ENCODE measurements at places on chromosomes 3 and 15.

GRCh38 chr3:114081037-114081436, 24.5 kb downstream of the QTRT2 start:
- no peak for DNase-seq

- no peak for DNase-seq
Measured at GRCh38 chr15:53522991-53523390, 236.5 kb downstream of the WDR72 start.

DNA sequence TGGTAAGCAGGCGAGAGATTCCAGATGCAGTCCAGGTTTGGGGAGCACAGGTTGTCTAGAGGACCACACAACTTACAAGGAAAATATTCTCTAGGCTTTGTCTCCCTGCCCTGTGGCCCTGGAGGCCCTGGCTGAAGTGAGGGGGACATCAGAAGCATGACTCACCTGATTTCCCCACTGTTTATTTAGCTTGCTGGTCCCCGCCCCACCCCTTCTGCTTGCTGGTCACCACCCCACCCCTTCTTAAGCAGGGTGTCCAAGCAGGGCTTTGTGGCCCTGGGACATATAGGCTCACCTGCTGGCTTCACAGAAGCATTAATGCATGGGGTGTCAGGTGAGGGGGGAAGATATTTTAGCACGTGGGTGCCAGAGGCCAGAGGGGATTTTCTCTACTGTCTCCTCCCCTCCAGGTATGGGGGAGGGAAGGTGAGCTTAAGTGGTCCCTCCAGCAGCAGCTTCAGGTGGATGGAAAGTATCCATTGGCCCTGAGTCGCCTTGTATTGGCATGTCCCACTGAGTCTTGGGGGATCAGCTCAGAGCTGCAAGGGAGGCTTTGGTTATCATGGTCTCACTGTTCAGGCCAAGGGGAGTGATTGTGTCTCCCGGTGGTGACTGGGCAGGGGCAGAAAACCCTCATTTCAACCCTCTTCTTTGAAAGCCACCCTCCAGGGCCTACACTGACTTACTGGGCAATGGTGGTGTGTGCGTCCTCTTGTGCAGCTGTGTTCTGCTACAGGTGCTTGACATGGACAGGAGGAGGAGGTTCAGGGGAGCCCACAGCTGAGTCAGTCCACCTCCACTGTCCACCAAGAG, 49.8 kb downstream of the GASK1A start:
- no peak for DNase-seq

DNA sequence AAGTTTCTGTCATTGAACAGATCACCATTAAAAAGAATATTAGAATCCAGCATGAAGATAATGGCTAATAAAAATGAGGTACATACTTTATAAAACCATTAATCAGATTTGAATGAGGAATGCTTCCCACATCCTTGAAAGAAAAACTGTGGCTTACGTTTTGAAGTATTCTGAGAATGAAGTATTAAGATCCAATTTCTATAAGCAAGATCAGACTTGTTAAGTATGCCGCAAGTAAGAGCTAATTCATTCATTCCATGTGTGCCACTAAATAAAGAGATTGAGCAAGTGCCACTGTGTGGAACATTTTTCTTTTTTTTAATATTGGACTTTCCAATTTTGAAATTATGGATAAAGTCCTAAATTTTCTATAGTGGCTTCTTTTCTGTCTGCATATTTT, 30.6 kb downstream of the NMD3 start:
- no peak for DNase-seq

- no peak for DNase-seq
Measured at GRCh38 chr3:186339180-186339918, 22.7 kb downstream of the DGKG start.

GRCh38 chr15:43911235-43911781, 84.5 kb downstream of the WDR76 start:
- DNase-seq = no peak

GRCh38 chr15:41836073-41836472, 2.6 kb upstream of the PLA2G4B start:
- DNase-seq = no peak

GRCh38 chr15:90028376-90028944, 27.3 kb downstream of the ZNF710 start:
- DNase-seq = no peak

GRCh38 chr3:197847866-197848401, 56.9 kb downstream of the LRCH3 start:
- DNase-seq = no peak

GRCh38 chr3:61807865-61808276, 246.5 kb downstream of the PTPRG start:
- no peak for DNase-seq

GRCh38 chr15:70597056-70597603, 166.2 kb downstream of the UACA start:
- DNase-seq = no peak

GRCh38 chr3:137692803-137693431, 71.2 kb upstream of the SOX14 start:
- DNase-seq = no peak

- no peak for DNase-seq
Measured at GRCh38 chr15:25345943-25346342, 92.9 kb downstream of the UBE3A start.
